Kidney (tissue), 22 donors: ENCODE measurements at places on chromosomes 1 and 21. TPM values are rescaled to one million over a fixed set of nuclear protein-coding genes. Genes with fewer than 3 reads are reported as not detected.

Gene P3H1
- polyA plus RNA-seq = 19.0 TPM

GRCh38 chr1:18681423-18681835, 50.8 kb downstream of the PAX7 start:
- no peak for DNase-seq

DNA sequence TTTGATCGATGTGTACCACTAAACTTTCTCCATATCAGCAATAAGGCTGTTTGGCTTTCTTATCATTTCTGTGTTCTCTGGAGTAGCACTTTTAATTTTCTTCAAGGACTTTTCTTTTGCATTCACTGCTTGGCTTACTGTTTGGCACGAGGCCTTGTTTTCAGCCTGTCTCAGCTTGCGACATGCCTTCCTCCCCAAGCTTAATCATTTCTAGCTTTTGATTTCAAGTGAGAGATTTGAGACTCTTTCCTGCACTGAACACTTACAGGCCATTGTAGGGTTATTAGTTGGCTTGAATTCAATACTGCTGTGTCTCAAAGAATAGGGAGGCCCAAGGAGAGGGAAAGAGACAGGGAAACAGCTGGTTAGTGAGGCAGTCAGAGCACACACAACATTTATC, 120.6 kb upstream of the KCND3 start:
- DNase-seq = no peak

GRCh38 chr1:164629971-164630370, 71.0 kb downstream of the PBX1 start:
- DNase-seq = no peak

GRCh38 chr1:170723518-170723917, 59.6 kb downstream of the PRRX1 start:
- no peak for DNase-seq

DNA sequence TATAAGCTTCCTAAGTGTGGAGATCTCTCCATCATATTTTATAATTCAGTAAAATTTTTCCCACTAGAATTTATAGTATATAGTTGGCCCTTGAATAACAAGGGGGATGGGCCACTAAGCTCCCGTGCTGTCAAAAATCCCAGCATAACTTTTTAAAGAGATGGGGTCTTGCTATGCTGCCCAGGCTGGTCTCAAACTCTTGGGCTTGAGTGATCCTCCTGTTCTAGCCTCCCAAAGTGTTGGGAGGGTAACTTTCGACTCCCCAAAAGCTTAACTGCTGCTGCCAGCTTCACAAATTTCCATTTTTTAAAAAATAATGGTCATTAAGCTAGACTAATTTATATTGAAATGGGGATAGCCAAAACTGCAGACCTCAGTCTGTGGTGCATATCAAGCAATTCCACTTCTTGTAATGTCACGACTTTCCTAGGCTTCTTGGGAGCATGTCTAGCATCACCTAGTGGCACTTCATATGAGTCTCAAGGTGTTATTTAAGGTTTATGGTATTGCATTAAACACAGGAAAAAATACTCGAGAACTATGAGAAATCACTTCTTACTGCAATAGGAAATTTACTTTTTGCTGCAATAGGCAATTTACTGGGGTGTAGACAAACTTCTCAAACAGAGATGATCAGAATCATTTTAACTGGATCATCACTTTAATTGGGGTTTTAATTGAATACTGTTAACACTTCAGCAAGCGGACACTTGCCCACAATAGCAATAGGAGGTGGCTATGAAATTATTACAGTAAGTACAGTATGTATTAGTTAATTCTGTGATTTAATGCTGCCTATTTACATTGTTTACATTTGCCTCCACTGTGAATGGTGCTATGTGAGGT, 19.3 kb upstream of the ACTA1 start:
- no peak for DNase-seq

Gene SEMA4A
- 16.4 TPM for polyA plus RNA-seq

Gene TAGLN2
- polyA plus RNA-seq = 223 TPM

Gene MORN1
- 9.0 TPM for polyA plus RNA-seq

Gene HCN3
- polyA plus RNA-seq = 4.5 TPM

Gene THEM5
- not detected for polyA plus RNA-seq

GRCh38 chr1:184340984-184341383, 45.8 kb upstream of the C1orf21 start:
- DNase-seq = no peak

- no peak for DNase-seq
Observed at GRCh38 chr1:180092931-180093650, 61.6 kb upstream of the QSOX1 start.
